Bladder microvascular endothelial cell (primary cell): ENCODE measurements at places on chromosomes 12 and 14. TPM values are rescaled to one million over a fixed set of nuclear protein-coding genes. Genes with fewer than 3 reads are reported as not detected.

PAN2 gene
- 11.2 and 21.5 TPM in 2 replicates for total RNA-seq

PLA2G1B gene
- not detected in 2 replicates for total RNA-seq

ESR2 gene
- total RNA-seq = 0.31 and 0.49 TPM in 2 replicates

TMEM132C gene
- total RNA-seq = not detected in 2 replicates

ERBB3 gene
- 0.63 TPM in 1 of 2 replicates, not detected in the other for total RNA-seq

CCDC177 gene
- not detected in 2 replicates for total RNA-seq
